ENCODE measurements at places on chromosomes 16 and 17.

- no peak for DNase-seq
Measured at GRCh38 chr16:53598511-53599275, 95.7 kb upstream of the AKTIP start.

DNA sequence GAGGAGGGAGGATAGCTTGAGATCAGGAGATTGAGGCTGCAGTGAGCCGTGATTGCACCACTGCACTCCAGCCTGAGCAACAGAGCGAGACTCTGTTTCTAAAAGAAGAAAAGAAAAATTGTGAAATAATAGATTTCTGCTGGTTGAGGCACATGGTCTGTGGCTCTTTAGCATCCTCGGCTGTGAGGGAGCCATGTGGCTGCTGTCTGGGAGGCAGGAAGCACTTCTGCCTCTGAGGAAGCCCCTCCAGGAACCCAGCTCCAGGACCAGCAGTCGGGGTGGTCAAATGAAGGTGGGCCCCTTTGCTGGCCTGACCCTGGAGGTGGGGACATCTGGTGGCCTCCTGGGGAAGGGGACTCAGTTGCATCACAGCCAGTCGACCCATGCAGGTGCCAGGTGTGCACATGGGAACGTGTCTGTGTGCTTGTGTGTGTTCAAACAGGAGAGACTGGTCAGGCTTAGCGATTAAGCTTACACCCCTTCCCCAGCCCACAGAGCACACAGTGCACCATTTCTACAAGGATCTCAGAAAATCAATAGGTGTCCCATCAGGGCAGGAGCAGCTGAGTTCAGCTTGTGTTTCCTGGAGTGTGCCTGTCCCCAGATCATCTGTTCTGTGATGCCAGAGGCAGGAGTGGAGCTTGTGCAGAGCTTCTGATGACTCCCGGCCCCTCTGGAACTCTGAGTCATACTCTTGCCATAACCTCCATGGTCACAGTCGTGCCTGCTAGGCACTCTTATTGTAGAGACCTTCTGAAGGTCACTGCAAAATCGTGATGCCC, 24.3 kb upstream of the MGAT5B start:
- DNase-seq: no peak

- DNase-seq: peak; percentile 19
Measured at GRCh38 chr16:70380248-70380918, 33.7 kb downstream of the DDX19A start.

- DNase-seq: no peak
Measured at GRCh38 chr17:73340093-73340596, 28.3 kb upstream of the CDC42EP4 start.

GRCh38 chr17:32835291-32835761, 41.6 kb downstream of the MYO1D start:
- no peak for DNase-seq

DNA sequence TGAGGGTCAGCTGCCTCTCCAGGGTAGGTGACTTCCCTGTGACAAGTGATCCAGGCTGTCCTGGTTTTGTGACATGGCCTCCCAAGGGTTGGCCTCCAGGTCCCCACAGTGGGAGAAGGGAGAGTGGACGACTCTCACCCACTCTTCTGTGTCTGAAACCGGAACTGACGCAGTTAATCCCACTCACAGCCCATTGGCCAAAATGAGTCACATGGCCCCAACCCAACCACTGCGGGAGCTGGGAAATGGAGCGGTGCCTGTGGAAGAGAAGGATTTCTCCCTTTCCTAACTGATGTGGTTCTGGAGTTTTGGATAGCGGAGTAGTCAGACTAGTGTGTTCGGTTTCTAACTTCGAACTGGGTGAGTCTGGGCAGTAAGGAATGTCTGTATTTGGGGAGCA, 79.4 kb downstream of the ABCC6 start:
- no peak for DNase-seq

- no peak for DNase-seq
Measured at GRCh38 chr17:49795372-49795771, 6.9 kb downstream of the KAT7 start.

GRCh38 chr17:75476752-75477489, 20.5 kb downstream of the TMEM94 start:
- no peak for DNase-seq

DNA sequence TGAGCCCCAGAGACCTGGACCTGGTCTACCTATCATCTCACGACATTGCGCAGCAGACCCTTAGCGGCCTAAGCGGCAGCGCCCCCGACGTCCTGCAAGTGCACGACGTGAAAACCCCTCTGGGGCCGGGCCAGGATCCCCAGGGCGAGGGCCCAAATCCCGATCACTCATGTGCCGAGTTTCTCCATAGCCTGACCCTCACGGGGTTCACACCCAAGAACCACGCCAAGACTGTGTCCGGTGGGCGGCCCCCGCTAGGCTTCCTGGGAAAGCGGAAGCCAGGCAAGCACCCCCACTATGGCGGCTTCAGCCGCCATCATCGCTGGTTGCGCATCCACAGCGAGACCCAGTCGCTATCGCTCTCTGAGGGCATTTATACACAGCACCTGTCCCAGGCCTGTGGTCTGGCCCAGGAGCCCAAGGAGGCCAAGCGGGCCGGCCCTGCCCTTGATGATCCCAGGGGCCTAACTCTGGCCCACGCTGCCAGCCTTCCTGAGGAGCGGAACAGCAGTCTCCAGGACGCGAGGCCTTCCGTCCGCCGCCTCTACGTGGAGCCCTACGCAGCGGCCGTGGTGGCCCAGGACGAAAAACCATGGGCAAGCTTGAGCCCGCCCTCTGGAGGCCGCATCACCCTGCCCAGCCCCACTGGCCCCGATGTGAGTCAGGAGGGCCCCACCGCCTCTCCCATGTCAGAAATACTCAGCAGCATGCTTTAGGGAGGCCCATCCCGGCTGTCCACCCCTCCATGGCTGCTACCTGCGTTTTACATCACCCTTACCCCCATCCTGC, 82.8 kb upstream of the NOG start:
- no peak for DNase-seq

DNA sequence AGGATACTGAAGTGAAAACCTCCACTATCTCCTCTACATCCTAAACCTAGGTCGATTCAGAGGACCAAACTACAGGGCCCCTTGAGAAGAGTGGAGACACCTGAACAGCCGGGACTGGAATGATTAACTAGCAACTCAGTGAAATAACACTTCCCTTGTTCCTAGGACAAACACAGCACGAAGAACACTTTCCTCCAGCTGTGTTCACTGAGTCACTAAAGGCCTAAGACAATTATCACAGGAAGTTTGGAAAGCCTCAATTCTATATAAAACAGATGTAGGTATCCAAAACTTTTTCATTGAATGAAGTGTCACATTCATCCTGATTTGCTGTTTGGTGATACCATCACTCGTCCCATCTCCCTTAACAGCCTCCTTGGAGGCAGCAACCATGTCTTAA, 15.5 kb upstream of the CUEDC1 start:
- DNase-seq: no peak

DNA sequence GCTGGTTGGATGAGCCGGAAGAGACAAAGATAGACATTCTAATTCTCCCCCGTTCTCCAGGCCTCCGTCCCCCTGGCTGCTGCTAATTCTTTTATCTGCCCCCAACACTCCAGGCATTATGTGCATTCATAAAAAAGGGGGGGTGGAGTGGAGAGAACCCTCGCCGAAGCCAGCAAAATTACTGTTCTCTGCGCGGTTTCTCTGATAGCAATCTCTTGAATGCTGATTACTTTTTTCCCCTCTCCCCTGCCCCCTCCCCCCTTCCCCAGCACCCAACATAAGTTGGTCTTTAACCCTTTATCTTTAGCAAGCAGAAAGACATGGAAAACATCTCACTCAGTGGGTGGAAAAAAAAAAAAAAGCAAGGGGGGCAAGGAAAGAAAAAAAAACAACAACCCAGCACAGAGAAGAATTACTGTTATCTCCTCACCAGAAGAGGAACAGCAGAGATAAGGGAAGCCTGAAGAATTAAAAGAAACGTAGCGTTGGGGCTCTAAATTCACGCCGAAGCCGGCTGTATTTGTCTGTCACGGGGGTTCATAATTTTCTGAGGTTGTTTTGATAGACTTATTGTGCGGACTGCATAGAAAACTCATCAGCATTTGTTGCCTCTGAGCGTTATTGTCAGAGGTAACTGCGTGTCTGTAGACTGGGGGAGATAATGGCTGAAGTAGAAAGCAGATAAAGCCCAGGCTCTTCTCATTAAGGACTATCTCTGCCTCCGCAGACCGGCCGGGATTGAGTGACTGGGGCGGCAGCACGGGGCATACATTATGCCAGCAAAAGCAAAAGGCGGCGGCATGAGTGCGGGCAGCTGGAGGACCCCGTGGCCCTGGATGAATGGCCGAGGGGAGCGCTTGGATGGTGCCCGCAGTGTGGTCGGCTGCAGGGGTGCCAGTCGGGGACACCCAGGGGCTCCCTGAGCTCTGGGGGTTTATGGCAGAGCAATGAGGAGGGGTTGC, 126.9 kb downstream of the MRM1 start:
- no peak for DNase-seq

DNA sequence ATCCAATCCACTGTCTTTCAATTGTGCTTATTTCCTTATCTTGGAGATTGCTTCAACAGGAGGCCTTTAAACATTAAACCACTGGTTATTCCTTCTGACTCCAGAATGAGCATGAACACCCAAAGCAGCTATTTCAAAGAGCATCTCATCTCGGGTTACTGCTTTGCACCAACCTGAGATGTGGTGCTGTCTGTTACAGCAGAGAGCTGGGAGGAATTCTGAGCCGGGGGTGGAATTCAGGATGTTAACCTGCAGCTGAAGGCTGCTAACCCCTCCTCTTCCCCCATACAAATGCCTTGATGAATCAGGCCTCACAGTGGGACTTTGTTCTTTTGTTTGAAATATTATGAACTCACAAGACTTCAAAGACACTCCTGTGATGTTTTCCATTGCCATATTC, 113.1 kb downstream of the SHISA9 start:
- no peak for DNase-seq
